ENCODE measurements at places on chromosomes 4 and X.

DNA sequence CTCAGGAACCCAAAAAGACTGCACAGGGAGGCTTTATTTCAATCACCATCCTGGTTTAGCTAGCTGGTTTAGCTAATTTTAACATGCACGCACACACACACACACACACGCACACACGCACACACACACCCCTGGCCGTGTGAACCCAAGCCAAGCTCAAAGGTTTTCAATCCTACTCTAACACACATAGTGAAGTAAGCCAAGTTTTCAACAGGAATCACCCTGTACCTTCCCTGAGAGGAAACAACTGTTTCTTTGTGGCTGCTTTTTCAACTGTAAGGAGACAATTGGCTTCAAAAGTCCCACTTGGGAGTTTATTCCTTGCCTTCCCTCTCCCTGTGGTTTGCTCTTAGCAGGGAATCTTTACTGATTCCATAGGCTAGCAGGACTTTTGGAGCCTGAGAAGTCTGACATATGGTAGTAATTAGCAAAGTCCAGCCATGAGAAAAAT lies 98.9 kb upstream of the BMP3 start:
- no peak for DNase-seq

DNA sequence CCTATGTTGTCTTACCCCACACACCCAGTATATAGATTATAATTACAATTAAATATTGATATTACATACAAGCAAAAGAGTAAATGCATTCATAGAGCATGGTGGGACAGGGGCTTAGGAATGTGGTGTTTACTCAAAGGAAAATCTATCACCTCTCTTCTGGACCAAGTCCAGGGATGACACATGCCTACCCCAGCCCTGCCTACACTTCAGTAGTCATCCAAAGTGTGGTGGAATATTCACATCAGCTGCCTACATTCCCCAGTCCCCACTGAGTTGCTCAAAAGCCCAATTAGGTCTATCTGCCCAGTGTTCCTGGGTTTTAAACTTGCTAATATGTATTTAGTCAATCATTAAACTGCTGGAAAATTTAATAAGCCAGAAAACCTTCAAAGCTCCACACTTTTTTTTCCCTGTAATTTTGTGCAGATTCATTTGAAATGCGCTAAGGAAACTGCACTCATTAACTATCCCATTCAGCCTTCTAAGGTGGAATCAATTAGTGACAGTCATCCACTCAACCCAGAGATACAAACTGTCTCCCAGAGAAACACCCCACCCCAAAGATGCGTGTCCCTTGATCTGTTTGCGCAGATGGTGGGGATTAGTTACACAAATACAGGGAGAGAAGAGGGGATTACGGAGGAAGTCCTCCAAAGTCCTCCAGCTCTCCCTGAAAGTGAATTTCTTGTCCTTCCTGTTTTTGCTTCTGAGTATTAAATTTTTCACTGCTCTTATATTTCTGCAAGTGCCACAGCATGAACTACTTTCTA lies 91.7 kb upstream of the KDR start:
- no peak for DNase-seq

DNA sequence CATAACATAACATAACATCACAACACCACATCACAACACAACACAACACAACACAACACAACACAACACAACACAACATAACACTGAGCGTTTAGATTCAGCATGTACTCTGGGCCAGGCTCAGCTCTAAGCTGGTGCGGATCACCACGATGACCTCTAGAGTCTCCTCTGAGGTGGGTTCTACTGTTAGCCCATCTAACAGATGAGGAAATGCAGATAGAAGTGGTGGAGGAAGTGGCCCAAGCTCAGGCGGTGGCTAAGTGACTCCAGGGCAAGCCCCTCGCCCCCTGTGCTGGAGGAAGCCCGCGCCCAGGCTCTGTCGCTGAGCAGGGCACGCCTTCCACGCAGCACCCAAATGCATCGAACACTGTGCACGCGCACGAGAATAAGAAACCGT lies 45.3 kb upstream of the CDKN2AIP start:
- no peak for DNase-seq

- no peak for DNase-seq
Observed at GRCh38 chrX:73922856-73923455, 360.0 kb downstream of the CHIC1 start.

DNA sequence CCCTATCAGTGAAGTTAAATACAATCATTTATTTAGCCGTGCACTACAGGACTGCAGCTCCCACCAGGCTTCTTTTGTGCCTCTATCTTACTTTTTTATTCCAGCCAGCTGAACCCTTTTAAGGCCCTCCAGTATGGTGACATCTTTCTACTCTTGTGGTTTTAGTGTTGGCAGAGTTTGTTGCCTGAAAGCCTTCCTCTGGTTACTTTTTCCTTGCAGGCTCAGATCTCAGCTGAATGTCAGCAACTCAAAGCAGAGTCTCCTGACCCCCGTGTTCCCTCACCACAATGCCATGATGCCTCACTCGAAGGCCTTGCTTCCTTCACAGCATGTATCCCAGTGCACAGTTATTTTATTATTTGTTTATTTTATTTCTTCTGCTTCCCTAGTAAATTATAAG lies 818.9 kb upstream of the LCORL start:
- no peak for DNase-seq

DNA sequence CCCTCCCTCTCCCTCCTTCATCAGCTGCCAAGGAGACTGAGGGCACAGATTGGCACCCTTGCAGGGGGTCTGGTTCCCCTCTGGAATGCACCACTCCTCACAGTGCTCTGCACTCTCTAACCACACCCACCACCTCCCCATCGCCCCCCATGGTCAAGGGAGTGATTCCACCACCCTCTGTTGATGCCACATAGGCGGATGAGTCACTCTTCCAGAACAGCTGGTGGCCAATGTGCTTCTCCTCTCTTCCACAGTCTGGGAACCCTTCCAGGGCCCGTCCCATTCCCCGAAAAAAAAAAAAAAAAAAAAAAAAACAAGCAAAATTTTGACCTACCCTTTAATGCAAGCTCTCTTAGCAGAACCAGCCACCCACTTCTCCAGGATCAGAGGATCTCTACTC lies 341.3 kb upstream of the KLF3 start:
- no peak for DNase-seq

DNA sequence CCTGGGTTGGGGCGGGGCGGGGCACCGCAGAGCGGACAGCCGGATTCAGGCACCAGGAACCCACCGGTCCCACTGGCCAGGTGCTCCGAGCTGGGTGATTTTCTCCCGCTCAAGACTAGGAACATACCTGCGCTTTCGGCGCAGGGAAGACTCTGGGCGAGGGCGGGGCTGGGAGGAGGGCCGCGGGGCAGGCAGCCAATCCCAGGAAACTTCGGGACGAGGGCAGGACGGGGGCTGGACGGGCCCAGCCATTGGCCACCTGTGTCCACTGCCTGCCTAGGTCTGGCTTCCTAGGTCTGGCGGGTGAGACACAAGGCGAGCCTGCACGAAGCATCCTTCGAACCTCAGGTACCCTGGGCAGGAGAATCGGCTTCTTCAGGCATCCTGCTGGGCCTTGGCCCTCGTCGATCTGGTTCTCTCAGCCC lies 274 bp upstream of the ERVMER34-1 start:
- peak; percentile 38 for DNase-seq

GRCh38 chr4:152255437-152255836 lies 280.5 kb downstream of the FBXW7 start:
- peak; percentile 83 for DNase-seq

- no peak for DNase-seq
Observed at GRCh38 chr4:73734530-73735001, 5.8 kb upstream of the CXCL8 start.

GRCh38 chrX:110032534-110033147 lies 29.7 kb downstream of the TMEM164 start:
- DNase-seq = peak; percentile 16

- no peak for DNase-seq
Observed at GRCh38 chr4:153528705-153529485, 62.7 kb downstream of the TMEM131L start.

DNA sequence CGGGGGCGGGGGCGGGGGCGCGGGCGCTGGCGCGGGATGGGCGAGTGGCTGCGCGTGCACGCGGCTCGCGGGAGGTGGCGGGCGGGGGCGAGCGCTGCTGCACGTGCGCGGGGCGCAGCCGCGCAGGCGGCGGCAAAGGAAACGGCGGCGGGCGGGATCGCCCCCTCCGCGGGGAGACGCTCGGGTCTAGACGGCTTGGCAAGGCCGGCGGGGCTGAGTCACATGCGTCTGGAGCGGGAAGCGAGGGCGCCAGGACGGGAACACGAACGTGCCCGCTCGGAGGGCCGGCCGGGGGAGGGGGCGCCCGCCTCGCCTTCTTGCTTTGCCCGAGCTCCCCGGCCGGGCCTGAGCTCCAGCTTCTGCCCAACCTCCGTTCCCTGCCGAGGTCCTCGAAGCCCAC lies 4.3 kb upstream of the HAUS7 start:
- peak; percentile 33 for DNase-seq

GRCh38 chrX:124392794-124393193 lies 46.4 kb downstream of the SH2D1A start:
- DNase-seq = no peak

GRCh38 chrX:17465802-17466201 lies 90.8 kb downstream of the NHS start:
- DNase-seq = no peak

GRCh38 chrX:36973575-36973974 lies 34.6 kb upstream of the FAM47C start:
- no peak for DNase-seq

DNA sequence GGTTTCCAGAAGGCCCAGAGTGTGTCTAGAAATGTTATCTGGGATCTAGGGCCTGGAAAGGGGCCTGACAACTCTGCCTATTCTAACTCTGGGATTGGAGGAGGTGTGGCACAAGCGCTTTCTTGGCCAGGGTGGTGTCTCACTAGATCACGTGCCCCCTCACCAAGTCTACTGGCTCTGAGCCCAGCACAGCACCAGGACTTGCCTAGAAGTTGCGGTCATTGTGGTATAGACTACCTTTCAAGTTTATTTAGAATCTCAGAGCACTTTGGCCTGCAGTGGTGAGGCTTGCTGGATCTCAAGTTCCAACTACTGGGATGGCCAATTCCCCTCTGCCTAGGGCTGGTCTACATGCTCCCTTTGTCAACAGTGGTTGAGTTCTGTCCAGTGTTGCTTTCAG lies 223.3 kb upstream of the MAGEB2 start:
- no peak for DNase-seq

- DNase-seq = no peak
Observed at GRCh38 chrX:150036181-150036580, 97.9 kb upstream of the EOLA2 start.

DNA sequence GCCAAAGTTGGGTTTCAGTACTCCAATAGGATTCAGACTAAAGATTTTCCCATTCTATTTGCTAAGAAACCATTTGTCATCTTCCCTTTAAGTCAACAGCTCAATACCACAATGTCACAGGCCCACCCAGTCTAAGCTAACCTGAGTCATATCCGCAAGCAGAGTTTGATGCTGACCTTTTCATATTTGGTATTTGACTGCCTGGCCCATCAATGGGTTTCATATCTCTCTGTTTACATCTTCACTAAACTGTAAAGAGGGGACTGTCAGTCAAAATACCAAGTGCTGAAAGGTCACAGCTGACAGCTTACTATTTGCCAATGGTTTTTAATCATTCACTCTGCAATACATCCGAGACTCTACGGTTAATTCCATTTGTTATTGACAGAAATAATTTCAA lies 707.5 kb upstream of the ACTRT1 start:
- DNase-seq = no peak

DNA sequence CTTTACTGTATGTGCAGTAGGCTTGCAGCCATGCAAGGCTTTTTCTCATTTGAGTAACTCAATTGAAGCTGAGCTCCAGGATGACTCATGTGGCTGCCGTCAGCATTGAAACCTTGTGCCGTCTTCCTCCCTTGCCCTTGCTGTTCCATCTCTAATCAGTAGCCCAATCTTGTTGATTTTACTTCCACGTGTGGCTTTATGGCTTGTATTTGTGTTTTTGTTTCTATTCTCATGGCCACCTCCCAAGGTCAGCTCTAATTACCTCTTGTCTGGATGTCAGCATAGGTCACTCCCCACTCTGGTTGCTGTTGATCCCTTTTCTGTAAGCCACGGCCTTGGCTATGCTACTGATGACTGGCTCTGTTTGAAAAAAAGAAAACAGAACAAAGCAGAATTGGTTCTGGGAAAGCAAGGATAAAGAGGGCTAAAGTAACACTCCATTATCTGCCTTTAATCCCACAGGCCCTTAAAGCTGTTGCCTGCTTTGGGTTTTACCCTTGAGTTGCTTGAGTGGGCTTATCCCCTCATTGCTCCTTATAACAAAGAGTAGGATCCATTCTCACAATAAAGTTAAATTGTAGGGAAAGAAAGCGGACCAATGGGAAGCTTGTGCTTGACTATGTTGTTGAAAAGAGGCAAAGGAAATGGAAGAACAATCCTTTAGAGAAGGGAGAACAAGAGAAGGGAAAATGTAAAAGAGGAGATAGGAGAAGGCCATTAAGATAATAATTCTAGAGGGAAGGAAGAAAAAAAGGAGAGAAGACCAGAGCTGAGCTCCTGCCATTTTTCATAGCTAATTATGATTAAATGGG lies 173.9 kb upstream of the PGRMC2 start:
- peak; percentile 22 for DNase-seq

DNA sequence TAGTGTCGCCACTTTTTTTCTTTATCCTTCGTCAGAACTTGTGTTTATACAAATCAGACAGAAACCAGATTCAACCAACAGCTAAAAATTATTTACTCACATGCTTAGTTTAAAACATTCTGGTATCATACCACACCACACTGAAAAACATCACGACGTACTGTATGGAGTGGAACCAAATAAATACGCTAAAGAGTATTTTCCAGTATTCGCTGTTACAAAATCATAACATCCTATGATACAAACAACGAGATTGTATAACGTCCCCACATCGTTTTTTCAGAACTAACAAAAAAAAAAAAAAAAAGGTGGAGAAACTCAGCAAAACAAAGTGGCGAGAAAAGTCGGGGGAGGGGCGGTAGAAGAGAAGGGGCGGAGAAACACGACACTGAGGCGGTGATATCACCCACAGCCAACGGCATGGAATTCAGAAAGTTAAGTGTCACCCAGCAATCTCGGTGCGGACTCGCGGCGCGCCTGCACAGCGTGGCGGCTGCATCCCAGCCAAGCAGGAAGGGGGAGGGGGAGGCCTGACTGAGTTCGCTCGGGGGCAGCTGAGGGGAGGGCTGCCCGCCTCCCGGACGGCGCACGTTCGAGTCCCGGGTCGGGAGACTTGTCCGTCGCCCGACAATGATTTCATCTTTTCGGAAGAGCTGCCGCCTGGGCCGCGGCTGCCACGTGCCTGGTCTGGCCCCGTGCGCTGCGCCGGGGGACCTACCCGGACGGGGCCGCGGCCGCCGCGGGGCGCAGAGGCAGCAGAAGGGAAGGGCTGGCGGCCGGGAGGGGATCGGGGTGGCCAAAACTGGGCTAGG lies 920 bp downstream of the SETD7 start:
- peak; percentile 55 for DNase-seq

GRCh38 chrX:30992381-30992904 lies 79.4 kb downstream of the FTHL17 start:
- peak; percentile 5 for DNase-seq
